ENCODE measurements at places on chromosomes 11 and 22.

GRCh38 chr11:68532727-68533369, 72.3 kb downstream of the PPP6R3 start:
- no peak for DNase-seq

DNA sequence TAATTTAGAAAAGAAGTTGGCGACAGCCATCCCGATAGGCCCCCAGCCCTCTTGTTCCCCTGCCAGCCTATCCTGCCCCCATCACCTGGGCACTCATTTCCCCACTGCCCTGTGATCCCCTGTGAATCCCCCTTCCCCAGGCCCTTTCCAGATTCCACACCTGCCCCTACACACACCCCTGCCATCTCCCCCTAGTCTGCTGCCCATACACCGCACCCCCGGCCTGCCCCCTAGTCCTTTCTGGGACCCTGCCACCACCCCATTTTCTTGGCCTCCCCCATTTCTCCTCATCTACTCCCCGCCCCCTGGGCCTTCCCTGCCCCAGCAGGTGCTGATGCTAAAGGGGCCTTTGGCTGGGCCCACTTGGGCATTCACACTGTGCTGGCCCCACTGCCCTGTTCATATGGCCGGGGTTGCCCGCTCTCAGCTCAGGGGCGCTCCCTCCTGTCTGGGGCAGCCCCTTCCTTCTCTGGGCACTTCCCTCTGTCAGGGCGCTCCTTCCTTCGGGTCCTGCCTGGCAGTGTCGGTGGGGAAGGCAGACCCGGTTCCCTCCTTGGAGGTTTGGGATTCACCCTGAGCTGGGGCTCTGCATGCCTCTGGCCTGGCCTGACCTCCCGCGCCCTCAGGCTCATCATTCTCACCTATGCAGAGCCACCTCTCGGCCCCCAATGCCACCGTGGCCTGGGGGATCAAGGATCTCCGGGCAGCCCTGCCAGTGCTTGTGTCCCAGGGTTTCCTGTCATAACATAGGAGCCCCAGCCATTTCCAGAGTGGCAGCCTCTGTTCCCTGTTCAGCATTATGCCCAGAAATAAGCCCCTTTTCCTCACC, 108.2 kb downstream of the BCR start:
- DNase-seq: no peak

- DNase-seq: no peak
Measured at GRCh38 chr11:2762031-2762380, 62.2 kb upstream of the KCNQ1OT1 start.

GRCh38 chr11:44766972-44767278, 40.2 kb downstream of the TSPAN18 start:
- DNase-seq: no peak

GRCh38 chr11:134139873-134140331, 71.0 kb downstream of the JAM3 start:
- DNase-seq: peak; percentile 65

DNA sequence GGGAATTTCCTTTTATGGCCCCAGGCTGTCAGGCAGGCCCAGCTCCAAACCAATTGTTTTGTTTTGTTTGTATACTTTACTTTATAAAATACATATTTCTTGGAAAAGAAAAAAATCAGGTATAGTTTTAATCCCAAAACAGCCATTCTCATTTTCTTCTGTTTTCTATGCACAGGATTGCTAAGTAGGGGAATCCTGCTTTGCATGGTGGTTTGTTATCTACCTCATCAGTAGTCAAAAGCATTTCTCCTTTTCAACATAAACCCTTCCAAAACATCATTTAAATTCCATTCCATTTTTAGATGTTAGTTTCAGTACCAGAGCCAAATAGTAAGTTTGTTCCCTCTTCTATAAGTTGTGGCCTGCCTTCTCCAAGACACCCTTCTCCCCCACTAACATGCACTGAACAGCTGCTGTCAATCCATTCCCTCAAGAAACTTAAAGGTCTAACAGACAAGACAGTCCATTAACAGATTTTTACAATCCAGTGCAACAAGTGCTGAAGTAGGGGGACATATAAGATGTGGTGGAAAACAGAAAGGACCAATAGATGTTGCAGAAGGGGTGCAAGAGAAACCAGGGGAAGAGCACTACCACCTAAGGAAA, 3.7 kb downstream of the ILK start:
- no peak for DNase-seq

GRCh38 chr11:48094643-48095339, 114.4 kb downstream of the PTPRJ start:
- DNase-seq: no peak

GRCh38 chr11:76314741-76315090, 66.2 kb downstream of the THAP12 start:
- no peak for DNase-seq

DNA sequence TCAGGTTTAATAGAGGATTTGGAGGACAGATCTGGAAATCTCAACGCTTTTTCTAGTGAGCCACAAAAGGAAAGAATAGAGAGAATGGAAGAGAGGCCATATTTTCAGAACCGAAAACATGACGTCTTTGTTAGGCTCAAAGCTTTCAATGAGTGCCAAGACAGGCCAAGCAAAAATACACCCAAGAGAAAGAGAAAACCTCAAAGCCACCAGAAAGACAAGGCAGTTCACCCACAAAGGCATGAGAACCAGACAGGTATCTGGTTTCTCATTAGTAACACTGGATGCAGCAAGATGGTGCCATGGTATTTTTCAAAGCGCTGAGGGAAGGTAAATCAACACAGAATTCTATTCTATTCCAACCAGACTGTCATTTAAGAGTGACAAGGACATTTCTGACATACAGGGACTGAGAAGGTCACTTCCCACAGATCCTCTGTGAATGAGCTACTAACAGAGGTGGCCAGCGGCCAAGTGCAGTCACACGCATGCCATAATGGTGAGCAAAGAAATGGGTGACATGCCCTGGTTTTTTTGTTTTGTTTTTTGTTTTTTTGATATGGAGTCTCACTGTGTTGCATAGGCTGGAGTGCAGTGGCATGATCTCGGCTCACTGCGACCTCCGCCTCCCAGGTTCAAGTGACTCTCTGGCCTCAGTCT, 41.9 kb downstream of the TOLLIP start:
- no peak for DNase-seq

GRCh38 chr11:100753571-100753970, 66.5 kb downstream of the ARHGAP42 start:
- peak; percentile 64 for DNase-seq

DNA sequence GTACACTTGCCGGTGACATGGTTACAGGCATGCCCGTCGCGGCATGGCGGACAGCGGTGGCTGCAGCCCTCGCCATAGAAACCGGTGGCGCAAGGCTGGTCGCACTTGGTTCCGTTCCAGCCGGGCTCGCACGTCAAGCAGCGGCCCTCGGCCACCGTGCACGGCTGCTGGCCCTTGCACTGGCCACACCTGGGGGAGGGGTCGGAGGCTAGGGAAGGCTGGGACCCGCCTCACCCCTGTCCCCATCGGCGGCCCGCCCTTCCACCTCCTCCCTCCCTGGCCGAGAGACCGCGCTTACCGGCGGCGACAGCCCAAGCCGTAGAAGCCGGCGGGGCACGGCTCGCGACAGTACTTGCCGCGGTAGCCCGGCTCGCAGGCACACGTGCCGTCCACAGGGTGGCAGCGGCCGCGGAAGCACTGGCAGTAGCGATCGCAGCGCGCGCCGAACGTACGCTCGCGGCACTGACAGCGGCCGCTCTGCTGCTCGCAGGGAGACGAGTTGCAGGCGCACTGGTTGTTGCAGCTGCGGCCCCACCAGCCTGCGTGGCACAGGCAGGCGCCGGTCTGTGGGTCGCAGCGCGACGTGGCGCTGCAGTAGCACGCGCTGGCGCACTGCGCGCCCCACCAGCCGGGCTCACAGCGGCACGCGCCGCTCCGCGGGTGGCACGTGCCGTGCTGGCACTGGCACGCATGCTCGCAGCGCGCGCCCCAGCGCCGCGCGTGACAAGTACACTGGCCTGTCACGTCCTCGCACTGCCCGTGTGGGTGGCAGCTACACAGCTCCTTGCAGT, 6.7 kb downstream of the SCARF2 start:
- no peak for DNase-seq

GRCh38 chr11:118610225-118610772, 2.9 kb downstream of the PHLDB1 start:
- DNase-seq: no peak

DNA sequence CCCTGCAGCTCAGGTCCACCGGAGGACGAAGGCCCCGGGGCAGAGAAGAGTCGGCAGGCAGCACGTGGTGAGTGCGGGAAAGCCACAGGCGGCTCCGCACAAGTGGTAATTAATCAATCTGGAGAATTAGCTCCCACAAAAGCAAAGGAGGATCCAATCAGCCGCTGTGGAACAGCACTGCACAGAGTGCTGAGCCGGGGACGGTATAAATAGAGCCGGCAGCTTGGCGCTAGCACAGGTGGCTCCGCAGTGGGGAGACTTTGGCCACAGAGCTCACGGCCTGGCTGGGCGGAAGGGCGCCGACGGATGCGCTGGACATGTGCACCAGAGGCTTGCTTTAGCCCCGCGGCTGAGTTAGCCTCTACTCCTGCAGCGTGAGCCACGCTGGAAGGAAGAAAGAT, 48.9 kb downstream of the IGSF9B start:
- DNase-seq: no peak

GRCh38 chr11:14587258-14587657, 56.3 kb upstream of the PDE3B start:
- DNase-seq: no peak
